Activated T-cell treated with anti-CD3 and anti-CD28 coated beads for 1 hour (primary cell): ENCODE measurements at places on chromosomes 2 and 18.

GRCh38 chr2:11630855-11631254 lies 39.1 kb downstream of the NTSR2 start:
- DNase-seq = no peak

DNA sequence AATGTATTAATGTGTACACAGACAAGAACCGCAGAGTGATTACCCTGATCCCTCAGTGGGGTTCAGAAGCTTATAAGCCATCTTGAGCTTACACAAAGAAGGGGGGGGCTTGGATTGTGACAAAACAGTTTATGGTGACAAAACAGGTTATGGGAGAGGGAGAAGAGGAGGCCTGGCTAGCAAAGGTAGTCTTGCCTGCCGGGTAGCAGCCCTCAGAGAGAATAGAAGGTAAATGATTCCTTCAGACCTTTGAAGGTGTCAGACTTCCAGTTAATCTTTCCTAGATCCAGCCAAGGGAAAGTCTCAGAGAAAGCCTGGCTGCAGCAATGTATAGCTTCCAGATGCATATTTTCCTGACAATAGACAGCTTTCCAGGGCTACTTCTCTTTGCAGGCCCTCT lies 44.6 kb upstream of the RAPH1 start:
- no peak for DNase-seq

- DNase-seq = no peak
These were observed 271.6 kb upstream of the SETBP1 start for GRCh38 chr18:44409071-44409470.

- no peak for DNase-seq
These were observed 45.0 kb downstream of the CYRIA start for GRCh38 chr2:16620590-16620989.

GRCh38 chr2:37378411-37378810 lies 34.0 kb downstream of the QPCT start:
- no peak for DNase-seq

GRCh38 chr2:84959095-84959565 lies 11.8 kb upstream of the KCMF1 start:
- no peak for DNase-seq

- no peak for DNase-seq
These were observed 20.1 kb upstream of the WIPF1 start for GRCh38 chr2:174617718-174618117.

DNA sequence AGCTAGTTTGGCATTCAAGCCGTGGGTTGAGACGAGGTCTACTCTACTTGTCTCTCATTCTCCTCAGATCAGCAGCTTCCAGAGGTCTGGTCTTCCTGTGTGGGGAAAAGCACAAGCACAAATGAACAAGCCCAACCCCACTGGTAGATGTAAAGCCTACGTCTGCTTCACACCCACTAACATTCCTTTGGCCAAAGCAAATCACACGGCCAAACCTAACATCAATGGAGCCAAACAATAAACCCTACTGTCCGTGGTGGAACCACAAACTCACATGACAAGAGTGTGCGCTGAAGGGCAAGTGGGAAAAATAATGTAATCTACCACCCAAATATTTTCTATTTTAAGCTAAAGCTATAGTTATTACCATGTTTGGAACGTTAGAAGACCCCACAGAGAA lies 179.3 kb upstream of the MGAT5 start:
- no peak for DNase-seq

GRCh38 chr18:55485666-55486065 lies 102.3 kb downstream of the TCF4 start:
- DNase-seq = no peak

DNA sequence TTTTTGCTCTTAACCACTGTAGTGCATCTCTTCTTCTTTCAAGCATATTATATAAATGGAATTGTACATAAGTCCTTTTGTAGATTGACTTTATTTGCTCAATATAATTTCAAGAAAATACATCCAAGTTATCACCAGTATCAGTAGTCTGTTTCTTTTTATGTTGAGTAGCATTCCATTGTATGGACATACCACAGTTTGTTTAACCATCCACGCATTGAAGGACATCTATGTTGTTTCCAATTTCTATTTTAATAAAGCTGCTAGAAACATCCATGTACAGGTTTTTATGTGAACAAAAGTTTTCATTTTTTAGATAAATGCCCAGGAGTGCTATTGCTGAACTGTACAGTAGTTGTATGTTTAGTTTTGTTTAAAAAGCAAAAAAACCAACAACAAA lies 387.5 kb upstream of the SOX11 start:
- DNase-seq = no peak

DNA sequence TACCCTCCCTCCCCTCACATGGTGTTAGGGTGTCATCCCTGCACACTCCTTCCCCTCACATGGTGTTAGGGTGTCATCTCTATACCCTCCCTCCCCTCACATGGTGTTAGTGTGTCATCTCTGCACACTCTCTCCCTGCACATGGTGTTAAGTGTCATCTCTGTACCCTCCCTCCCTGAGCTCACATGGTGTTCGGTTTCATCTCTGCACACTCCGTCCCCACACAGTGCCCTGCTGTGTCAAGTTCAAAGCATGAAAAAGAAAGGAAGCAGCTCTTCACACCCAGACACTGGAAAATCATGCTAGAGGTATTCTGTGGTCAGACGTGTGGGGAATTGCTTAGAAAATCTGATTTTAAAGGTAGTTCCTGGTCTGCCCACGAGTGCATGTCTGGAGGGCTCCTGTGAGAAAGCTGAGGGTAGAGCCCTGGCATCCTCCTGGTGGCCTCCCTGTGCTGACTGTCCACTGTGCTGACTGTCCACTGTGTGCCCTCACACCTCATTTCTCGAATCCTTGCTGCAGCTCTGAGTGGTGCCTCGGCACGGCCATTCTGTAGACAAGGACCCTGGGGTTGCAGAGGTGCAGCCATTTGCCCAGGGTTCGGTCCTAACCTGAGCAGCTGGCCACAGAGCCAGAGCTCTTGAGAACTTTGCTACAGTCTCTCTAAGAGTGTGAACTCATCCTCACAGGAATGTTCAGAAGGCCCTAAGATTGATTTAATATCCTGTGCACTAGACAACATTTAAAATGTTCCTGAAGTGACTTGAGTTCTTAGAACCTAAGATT lies 69.1 kb upstream of the NFATC1 start:
- DNase-seq = no peak

DNA sequence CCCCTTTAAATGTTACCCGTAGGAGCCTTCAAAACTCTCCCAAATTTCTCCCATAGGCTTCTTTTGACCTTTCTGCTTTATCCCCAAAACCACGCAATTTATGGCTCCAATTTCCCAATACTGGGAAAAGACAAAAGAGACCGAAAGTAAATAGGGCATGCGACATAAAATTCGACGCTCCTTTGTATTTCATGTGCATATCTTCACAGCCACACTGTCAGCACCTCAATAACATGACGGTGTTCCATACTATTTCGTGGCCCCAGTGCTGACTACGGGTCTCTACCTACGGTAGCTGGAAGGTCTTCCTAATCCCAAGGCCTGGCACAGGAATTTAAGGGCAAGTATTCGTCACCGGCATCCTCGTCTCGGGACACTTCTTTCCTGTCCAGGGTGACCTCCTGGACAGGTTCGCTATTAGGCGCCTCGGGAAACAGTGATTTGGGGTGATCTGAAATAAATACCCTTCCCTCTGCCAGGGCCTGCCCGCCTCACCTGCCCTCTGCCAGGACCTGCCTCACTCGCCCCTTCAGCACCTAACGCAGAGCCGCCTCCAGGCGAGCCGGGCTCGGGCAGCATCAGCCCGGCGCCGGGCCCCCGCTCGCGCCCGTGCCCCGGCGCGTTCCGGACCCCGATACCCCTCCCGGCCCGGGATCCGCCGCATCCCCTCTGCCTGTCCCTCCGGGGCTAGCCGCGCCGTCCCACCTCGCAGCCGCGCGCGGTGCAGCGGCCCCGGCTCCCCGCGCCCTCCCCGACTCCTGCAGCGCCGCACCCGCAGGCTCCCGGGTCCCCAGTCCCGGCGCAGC lies 680 bp downstream of the DTNB start:
- DNase-seq = peak; percentile 59

DNA sequence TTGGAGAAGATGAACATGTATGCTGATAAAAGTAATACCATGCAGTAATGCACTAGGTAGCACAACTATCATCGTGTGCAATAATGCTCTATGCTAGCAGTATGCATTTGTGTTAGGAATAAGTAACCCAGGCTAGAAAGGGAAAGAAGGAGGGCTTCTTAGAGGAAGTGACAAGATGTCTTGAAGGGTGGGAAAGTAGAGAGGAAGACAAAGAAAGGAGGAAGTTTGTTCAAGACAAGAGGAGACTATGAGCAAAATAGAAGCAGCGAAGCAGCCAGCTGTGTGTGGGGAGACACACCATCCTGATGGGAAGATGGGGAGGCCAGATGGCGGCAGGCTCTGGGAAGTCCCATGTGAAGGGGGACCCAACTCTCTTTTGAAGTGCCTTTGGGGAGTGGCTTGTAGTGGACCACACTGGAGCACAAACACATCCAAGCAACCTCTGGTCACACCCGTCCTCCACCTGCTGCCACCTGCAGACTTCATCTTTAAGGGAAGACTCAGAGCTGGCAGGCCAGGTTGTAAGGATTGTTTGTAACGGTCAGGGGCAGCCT lies 39.9 kb upstream of the INHBB start:
- no peak for DNase-seq

- DNase-seq = no peak
These were observed 34.2 kb downstream of the NPAS2 start for GRCh38 chr2:100853909-100854810.

- no peak for DNase-seq
These were observed 108.2 kb upstream of the UBE2E3 start for GRCh38 chr2:180872255-180872654.

- DNase-seq = no peak
These were observed 5.5 kb upstream of the CCDC68 start for GRCh38 chr18:54964741-54965140.

DNA sequence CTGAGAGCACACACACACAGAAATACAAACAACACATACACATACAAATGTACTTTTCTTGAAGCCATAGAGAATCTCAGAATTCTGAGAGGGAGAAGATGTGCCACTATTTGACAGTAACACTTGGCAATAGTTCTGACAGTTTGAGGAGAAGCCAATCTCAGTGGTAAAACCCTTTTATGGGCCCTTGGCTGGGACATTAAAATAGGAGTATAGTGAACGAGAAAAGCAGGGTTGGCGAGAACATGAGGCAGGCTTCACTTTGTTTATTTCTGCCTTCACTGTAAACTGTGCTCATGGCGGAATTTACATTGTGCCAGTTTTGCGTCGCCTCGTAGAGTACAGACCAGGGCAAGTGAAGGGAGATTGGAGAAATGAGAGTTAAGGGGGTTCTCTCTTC lies 449.4 kb upstream of the POU3F3 start:
- DNase-seq = no peak

DNA sequence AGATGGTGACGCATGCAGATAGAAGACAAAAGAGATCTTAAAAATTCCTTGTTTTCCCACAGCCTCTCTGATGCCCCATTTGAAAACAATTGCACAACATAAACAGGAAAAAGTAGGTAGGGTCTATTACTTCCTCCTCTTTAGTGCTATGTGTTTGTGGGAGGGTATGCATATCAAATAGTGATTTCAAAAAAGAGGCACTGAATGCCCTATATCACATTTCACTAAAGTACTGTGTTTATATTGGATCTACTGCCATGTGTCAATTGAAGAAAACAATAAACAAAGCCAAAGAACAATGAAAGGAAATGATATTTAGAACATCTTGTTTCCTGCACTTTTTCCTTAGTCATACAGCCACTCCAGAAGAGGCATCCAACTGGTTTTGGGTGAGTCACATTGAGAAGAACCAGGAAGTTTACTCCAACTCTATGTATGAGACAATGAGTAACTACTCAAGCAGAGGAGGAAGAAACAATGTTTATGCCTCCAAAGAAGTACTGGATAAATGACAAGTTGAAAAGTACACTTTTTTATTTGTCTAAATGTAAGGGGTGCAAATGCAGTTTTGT lies 583.6 kb downstream of the FBXO15 start:
- DNase-seq = no peak

DNA sequence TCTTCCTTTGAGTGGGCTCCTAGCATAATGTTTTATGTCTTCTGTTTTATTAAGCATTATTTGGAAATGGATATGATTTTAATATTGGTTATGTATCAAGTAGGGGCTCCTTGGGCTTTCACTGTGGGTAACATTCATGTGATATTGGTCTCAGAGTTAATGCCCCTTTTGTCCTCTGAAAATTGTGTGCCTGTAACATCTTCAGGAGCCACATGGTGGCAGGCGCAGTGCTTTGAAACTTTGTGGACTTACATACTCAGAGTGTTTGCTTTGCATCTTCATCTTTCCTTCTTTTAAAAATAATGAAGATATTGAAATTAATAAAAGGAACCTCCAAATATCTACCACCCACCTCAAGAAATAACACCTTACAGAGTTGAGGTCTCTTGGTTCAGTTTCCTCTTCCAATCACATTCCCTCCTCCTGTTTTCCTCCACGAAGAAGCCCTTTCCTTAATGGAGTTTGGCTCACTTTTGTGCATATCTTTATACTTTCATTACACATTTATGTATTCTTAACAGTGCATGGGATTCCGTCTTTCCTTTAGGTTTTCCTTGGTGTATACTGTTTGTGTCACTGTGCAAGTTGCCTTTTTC lies 73.5 kb downstream of the LIMS1 start:
- DNase-seq = peak; percentile 23

DNA sequence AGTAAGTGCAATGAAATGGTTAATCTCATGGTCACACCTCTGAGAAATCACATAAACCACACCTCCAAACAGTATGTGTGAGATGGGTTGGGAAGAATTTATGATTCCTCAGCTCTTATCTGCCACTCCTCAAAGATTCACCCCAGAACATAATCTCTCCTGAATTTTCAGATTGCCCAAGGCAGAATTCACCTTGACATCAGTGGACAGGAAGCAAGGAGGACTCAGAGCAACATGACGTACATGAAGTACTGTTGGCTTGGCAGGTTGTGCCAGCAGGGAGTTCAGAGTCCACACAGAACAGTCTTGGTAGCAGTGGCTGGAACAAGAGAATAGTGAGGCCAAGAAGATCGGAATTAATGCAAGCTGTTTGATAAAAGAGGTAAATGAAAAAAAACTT lies 31.7 kb upstream of the CYBRD1 start:
- no peak for DNase-seq

DNA sequence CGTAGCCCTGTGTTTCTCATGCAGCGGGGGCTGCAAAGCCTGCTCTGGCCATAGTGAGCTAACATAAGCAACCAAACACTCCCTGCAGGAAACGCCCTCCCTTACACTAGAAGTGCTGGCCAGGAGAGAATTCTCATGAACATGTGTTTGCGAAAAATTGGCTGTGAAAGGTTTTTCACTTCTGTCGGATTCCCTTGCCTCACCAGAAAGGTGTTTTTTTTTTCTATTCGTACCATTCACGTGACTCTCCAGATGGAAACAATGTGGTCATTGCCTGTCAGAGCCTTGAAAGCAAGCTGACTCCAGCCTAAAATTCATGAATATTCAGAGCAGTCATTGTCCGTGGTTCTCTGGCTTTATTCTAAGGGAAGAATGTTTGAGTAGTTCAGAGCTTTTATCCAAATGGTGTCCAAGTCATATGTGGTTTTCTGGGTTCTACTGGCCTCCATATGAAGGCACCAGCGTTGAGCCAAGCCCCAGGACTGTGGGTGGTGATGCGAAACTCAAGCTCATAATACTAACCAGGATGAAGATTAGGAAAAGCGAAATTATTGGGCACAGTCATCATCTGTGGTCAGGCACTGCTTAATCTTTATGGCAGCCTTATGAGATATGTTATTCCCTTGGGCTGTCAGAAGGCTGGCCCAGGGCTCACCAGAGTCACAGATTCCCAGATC lies 236.4 kb downstream of the ALPK2 start:
- no peak for DNase-seq

- DNase-seq = no peak
These were observed 31.2 kb upstream of the HNRNPLL start for GRCh38 chr2:38633895-38634294.
